Activated CD4-positive, alpha-beta T cell treated with anti-CD3 and anti-CD28 coated beads, Interleukin-2, amount 50 U/mL, for 24 hours (primary cell): ENCODE measurements at places on chromosomes 7 and 10.

DNA sequence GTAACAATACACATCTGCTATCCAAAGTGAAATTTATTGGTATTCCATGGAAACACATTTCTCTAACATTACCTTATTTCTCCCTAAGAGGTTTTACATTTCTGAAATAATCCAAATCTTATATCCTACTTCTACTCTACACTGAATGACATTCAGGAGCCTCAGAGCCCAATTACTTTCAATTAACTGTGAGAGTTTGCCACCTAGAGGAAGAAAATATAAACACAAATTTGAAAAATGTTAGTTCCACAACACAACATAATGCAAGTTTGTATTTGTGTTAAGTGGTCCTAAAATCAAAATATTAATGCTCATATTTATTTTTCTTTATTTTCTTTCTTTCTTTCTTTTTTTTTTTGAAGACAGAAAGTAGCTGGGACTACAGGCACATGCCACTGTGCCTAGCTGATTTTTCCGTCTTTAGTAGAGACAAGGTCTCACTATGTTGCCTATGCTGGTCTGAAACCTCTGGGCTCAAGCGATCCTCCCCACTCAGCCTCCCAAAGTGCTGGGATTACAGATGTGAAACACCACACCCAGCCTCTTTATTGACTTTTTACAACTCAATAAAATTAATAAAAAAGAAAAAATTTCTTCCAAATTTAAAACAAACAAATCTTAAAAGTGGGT, 46.0 kb downstream of the ATAD1 start:
- DNase-seq, result no peak

- DNase-seq, result no peak
Observed at GRCh38 chr10:13053794-13054462, 46.0 kb upstream of the OPTN start.

DNA sequence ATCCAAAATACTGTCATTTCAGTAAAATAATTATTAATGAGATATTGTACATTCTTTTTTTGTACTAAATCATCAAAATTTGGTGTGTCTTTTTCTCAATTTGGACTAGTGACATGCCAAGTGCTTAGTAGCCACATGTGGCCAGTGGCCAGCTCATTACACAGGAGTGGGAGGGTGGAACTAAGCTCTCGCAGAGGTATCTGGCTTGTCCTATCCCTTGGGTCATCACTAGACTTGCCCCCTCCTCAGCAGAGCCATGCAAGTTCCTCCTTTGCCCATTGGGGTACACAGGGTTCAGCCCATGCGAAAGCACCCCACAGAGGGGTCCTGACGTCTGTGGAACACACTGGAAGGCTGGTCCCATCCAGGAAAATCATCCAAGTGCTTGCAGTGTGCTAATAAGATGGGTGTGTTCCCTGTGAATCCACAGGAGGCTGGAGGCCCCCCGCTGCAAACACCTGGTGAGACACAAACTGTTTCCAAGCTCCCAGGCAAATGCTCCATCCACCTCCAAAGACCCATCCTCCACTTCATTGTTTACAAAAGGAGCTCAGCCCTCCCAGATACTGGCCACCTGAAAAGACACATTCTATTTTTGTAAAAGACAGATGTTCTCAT, 1.3 kb downstream of the ARHGAP22 start:
- DNase-seq, result no peak

DNA sequence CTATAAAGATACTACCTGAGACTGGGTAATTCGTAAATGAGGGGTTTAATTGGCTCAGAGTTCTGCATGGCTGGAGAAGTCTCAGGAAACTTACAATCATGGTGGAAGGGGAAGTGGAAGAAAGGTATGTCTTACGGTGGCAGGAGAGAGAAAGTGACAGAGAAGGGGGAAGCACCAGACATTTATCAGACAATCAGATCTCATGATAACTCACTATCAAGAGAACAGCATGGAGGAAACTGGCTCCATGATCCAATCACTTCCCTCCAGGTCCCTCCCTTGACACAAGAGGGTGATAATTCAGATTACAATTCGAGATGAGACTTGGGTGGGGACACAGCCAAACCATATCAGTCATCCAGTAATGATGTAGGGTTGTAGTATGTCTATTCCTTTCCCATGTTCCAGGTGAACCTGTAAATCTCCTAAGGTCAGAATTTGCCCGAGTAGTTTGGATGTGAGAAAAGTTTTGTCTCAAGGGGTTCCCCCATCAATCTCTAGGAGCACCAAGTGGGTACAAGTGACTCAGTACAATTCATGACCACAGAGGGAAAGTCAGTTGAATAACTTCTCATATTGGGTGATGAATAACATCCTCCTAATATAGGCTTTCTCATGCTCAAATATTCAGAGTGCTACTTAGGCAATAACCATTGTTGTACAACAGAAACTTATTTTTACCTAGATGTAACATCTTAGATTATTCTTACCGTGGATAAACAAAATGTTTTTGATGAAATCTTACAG, 39.7 kb upstream of the MTPN start:
- no peak for DNase-seq

DNA sequence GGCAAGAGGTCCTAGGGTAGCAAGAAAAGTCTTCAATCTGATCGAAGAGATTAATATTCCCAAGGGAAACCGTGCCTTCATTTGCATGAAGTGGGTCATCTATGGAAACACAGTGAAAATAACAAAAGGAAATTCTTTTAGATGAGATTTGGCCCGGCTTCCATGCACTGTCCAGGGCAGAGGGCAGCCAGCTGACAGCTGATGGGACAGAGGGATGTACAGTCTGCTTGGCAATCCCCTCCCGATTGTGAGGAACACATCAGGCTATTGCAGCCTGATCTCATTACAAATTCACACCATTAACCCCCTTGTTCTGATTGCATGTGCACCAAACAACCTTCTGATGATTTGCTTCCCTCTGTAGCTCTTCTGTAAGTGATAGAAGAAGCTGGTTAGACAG, 105.3 kb downstream of the FRMD4A start:
- no peak for DNase-seq

- no peak for DNase-seq
Observed at GRCh38 chr7:154914996-154915380, 87.9 kb downstream of the PAXIP1 start.

DNA sequence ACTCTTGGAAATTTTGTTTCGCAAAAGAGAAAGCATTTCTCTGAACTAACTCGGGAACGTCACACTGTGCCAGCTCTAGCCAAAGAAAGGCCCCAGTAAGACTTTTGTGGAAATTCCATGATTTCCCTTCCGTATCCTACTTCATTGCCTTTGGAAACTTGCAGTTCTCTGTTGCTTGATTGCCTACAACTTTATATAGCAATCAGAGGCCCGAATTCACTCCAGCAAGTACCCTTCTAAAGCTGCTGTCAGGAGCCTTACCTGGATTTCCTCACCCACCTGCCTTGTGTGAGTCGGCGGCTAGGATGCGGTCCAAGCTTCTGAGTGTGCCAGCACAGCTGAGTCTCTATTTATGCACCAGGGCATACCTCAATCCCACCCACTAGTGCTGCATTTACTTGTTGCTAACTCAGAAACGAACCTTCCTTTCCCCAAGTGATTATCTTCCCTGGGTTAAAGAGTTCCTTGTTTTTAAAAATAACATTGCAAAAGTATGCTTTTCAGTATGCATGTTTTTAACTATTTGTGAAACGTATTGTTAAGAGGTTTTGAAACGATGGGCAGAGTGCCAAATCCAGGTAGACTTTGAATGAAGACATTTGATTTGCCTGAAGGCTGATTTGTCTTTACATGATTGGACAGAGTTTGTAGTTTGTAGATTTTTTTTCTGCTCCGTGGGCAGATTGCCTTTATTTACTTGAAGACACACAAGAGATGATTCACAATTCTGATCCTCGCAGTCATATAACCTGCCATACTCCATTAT, at the start of gene AGR2:
Gene AGR2 (minus strand): TSS at position 326 of the 766 bp plus-strand sequence. CDS start 3,203 bp downstream, outside the sequence.
- no peak for DNase-seq

GRCh38 chr7:33039903-33040292, 22.7 kb downstream of the NT5C3A start:
- DNase-seq, result no peak

DNA sequence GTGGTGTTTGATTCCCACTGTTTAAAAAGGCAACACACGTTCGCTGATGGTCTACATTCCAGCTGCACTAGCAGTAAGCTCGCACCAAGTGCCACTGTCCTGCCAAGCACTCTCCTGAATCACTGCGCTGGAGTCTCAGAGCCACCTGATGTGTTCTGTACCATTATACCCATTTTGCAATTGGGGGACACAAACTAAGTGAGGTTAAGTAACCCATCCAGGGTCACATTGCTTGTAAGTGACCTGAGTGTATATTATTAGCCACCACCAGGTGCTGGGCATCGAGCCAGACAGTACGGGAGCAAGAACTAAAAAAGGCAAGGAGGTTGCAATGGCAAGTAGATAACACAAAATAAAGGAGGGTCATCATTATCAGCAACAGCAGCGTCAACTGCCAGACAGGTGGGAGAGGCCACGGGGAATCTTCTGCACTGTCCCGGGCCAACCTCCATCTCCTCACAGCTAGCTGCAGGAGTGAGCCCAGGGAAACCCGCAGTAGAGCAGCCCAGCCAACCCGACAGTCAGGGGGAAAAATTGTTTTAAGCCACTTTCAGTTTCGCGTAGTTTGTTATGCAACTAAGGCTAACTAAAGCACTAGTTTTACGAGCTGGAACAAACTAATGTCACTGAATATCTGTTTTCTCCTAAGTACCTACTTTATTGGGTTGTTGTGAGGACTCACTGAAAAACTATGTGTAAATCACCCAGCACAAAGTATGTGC, 712 bp upstream of the CPVL start:
- no peak for DNase-seq

- no peak for DNase-seq
Observed at GRCh38 chr7:85237721-85238120, 50.9 kb upstream of the SEMA3D start.

GRCh38 chr7:101457001-101457750, 94.5 kb downstream of the COL26A1 start:
- DNase-seq, result no peak

- DNase-seq, result peak; percentile 19
Observed at GRCh38 chr7:140062118-140062527, 628 bp downstream of the PARP12 start.

GRCh38 chr10:103969436-103969835, 2.5 kb downstream of the SLK start:
- DNase-seq, result no peak
